ENCODE measurements at places on chromosomes 1 and 21.

DNA sequence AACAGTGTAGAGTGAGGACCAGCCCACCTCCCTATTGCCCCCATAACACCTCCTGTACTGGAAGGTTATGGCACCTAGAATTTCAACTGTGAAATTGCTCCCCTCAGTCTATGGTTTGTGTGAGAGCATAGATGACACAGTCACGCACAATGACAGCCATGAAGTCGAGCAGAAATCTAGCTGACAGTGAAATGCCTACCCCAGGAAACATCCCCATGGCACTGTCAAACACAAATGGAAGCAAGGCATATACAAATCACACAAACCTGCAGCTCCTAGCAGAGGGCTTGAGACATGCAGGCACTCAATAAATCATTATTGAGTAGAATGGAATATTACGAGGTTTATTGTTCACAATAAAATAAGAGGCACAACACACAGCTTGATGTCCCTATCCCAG is 142.5 kb upstream of the ST6GALNAC5 start:
- no peak for DNase-seq

DNA sequence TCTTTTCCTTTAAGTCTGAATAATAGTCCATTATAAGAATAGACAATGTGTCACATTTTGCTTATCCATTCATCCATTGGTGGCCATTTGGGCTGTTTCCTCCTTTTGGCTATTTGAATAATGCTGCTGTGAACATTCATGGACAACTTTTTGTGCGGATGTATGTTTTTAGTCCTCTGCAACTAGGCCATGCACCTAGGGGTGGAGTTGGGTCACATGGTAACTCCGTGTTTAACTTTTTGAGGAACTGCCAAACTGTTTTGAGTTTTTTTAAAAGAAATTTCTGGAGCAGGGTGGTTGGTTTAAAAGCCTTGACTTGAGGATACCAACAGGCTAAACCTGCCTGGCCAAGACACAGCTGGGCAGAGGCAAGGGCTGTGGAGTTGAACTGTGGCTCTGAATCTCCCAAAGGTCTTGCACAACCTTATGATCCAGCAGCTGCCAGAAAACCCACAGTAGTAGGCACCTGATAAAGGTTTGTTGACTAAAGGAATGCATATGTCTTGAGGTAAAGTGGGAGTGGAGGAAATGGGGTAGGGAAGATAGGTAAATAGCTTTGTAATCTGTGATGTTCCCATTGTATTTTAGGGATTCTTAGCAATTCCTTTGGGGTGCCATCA is 5.6 kb upstream of the RPTN start:
- no peak for DNase-seq

DNA sequence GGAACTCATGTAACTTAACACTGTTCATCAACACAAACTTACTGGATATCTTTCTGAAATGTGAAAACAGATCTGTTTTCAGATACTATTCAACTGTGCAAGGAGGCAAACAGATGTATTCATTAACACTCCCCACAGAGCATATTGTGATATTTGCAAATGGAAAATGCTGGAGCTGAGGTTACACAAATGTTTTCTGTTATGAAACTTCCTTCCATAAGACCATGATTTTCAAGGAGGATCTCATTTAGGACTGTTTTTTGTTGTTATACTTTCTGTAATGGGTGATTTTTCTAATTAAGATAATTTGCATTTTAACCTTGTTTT is 56.1 kb downstream of the GABPA start:
- DNase-seq, result no peak

DNA sequence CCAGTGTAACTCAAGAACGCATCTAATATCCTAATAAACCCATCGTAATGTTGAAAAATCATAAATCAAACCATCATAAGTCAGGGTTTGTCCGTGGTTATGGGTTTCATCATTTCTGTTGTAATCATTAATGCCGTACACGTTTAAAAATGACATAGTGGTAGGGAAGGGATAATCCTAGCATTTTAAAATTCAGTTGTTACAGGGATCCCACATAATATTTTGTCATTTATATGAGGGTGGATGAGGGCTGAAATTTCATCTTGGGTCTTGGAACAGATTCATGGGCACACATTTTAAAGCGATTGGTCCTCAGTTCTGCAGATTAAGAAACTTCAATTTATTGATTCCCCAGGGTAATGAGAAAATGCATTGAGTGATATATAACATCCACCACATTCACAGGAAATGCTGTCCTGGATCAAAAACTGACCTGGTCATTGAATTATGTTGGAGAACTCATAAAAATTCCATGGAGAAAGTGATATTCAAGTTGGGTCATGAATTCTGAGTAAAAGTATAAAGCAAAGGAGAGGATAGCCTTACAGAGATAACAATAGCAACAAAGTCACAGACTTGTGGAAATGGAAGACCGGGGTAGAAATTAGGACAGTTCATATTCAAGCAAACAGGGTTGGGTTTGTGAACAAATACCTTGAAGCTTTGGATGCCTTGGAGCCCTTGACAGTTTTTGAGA is 1527.3 kb upstream of the TPTE start:
- DNase-seq, result no peak

DNA sequence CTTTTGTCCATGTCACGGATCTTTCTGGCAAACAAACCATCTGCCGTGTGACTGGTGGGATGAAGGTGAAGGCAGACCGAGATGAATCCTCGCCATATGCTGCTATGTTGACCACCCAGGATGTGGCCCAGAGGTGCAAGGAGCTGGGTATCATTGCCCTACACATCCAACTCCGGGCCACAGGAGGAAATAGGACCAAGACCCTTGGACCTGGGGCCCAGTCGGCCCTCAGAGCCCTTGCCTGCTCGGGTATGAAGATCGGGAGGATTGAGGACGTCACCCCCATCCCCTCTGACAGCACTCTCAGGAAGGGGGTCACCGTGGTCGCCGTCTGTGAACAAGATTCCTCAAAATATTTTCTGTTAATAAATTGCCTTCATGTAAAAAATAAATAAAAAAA is 35.9 kb upstream of the NBL1 start:
- DNase-seq, result no peak
